ENCODE measurements at places on chromosomes 1 and 21.

DNA sequence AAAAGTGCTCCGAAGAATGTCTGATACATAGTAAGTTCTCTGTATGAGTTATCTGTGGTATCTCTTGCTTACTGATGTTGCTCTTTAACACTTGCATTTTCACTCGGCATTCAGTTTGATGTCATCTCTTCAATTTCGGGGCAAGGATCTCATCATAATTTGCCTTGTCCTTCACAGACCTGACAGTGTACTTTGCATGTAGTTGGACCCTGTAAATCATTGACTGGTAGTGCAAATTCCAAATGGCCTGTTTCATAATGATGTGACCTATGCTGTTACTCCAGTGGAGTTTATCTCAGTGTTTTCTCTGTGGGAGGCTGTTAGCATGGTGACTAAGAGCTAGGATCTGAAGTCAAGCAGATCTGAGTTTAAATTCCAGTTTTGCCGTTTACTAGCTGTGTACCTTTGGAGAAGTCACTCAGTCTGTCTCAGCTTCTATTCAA lies 34.2 kb upstream of the ABCD3 start:
- no peak for DNase-seq

- no peak for DNase-seq
Measured at GRCh38 chr1:224430511-224431113, 4.0 kb downstream of the WDR26 start.

- no peak for DNase-seq
Measured at GRCh38 chr1:52571783-52572182, 18.9 kb upstream of the TUT4 start.

DNA sequence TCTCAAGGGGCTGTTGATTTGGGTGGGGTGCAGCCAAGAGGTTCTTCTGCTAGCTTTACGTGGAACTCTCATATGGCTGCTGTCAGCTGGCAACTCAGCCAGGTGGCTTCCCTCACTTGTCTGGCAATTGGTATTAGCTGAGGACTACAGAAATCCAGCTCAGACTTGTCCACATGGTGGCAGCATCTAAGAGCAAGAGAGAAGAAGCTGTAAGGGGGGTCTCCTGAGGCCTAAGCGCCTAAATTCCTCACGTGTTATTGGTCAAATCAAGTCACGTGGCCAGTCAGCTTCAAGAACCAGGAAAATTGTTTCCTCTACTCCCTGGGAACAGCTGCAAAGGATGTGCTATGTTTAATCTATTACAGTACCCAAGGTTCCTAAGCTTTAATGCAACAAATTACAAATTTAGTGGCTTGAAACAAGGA lies 4.2 kb upstream of the DYRK3 start:
- peak; percentile 68 for DNase-seq
